ENCODE measurements at places on chromosomes 6 and 20.

GRCh38 chr20:8589956-8590355 lies 457.9 kb downstream of the PLCB1 start:
- DNase-seq, result no peak

- DNase-seq, result no peak
These were observed 859.3 kb upstream of the FLRT3 start for GRCh38 chr20:15196547-15197255.

DNA sequence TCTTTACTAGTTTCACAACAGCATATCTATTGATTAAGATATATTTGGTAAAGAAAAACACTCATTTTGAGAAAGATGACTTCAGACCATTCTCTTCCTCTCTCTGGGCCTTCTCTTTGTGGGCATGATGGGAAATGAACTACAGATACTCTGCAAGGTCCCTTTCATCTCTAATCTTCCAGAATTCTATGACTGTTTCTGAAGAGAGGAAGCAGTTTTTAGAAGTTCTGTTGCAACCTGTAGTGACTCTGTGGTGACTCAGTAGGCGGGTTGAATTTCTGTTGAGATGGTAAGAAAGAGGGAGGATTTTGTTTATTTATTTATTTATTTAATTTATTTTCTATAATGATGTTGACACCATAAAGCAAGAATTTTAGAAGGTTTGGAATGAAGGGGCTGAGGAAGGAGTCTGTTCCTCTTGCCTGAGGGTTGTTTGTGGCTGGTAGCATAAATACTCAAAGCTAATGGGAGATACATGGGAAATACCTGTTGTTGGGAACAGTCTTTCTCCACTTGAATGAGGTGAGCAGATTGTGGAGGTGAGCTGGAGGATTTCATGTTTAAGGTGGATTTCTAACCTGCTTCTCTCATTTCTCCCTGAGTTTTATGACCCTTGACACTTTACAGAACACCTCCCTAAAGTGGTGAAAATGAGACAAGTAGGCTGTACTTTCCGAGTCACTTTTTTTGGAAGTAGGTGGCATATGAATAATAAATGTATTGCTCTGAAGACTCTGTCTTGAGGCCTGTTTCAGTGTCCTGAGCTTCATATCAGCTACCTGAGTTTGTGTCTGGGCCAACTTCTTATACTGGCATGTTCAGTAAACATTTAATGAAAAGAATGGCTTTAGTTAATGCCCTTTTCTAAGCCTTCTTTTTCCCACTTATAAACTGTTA lies 15.0 kb downstream of the ACSS2 start:
- DNase-seq, result peak; percentile 84

GRCh38 chr6:170116636-170117035 lies 174.2 kb downstream of the DLL1 start:
- no peak for DNase-seq

- DNase-seq, result no peak
These were observed 29.0 kb downstream of the MAS1 start for GRCh38 chr6:159919800-159920199.

All from amniotic epithelial cell (primary cell).